ENCODE measurements at places on chromosomes 1 and 21. TPM values are rescaled to one million over a fixed set of nuclear protein-coding genes. Genes with fewer than 3 reads are reported as not detected.

The EXO1 gene
- 22.2 TPM for total RNA-seq

The EBNA1BP2 gene
- total RNA-seq: 183 TPM

The FCRL5 gene
- total RNA-seq: not detected

The BARHL2 gene
- not detected for total RNA-seq

The TNFRSF1B gene
- total RNA-seq: 0.58 TPM

The GABRD gene
- total RNA-seq: 0.66 TPM

The LCE1E gene
- total RNA-seq: not detected

The TPTE gene
- total RNA-seq: not detected

The XKR8 gene
- total RNA-seq: 4.2 TPM

The VPS45 gene
- total RNA-seq: 15.6 TPM

The GUCA2B gene
- total RNA-seq: 0.37 TPM

The TCHHL1 gene
- total RNA-seq: not detected

The GBP2 gene
- 0.65 TPM for total RNA-seq

The SAMD11 gene
- 21.2 TPM for total RNA-seq

The SLC1A7 gene
- total RNA-seq: not detected

The KCNA3 gene
- not detected for total RNA-seq

The LYPLA2 gene
- 58.6 TPM for total RNA-seq

The SMIM34 gene
- not detected for total RNA-seq

The TBX15 gene
- total RNA-seq: not detected

The C1orf167 gene
- not detected for total RNA-seq

The HPCAL4 gene
- 0.22 TPM for total RNA-seq

The GADD45A gene
- 94.8 TPM for total RNA-seq

The CD5L gene
- total RNA-seq: not detected

The BGLAP gene
- 0.32 TPM for total RNA-seq

The SELP gene
- total RNA-seq: not detected

The CFAP45 gene
- total RNA-seq: 0.55 TPM

The CPLANE2 gene
- total RNA-seq: 3.2 TPM

The TRPM2 gene
- total RNA-seq: 8.3 TPM

The LDLRAD2 gene
- total RNA-seq: 0.14 TPM

The FOXO6 gene
- total RNA-seq: 0.96 TPM

The AGO3 gene
- total RNA-seq: 7.2 TPM

The PTGFR gene
- not detected for total RNA-seq

The NBPF10 gene
- 0.92 TPM for total RNA-seq

The IGSF9 gene
- 0.15 TPM for total RNA-seq

The PLXNA2 gene
- total RNA-seq: 3.8 TPM

The SPRR2A gene
- total RNA-seq: not detected

The TMCO4 gene
- 7.2 TPM for total RNA-seq

The S100A6 gene
- total RNA-seq: 3,871 TPM

The OR6N1 gene
- not detected for total RNA-seq

The TDRD5 gene
- 0.03 TPM for total RNA-seq

The NECTIN4 gene
- 1.9 TPM for total RNA-seq

The ADCY10 gene
- not detected for total RNA-seq

The LCA5L gene
- total RNA-seq: 1.3 TPM

The FMN2 gene
- total RNA-seq: 3.2 TPM

The PGBD5 gene
- 0.34 TPM for total RNA-seq

The CRABP2 gene
- total RNA-seq: 10.2 TPM

The CYP4A11 gene
- not detected for total RNA-seq

The VANGL2 gene
- total RNA-seq: 0.71 TPM

The NCAM2 gene
- total RNA-seq: not detected

The HJV gene
- not detected for total RNA-seq

The CFHR2 gene
- total RNA-seq: not detected

Measured in A549 treated with AZD2906 at 1 μM for 4 hours (cell line).